Esophagus squamous epithelium (tissue), 5 donors: ENCODE measurements at places on chromosomes 3 and 15.
A peak's percentile ranks its signal among the peaks of the same experiment; 100 is the strongest.

GRCh38 chr15:95923792-95924191, 406.7 kb upstream of the NR2F2 start:
- DNase-seq = no peak

DNA sequence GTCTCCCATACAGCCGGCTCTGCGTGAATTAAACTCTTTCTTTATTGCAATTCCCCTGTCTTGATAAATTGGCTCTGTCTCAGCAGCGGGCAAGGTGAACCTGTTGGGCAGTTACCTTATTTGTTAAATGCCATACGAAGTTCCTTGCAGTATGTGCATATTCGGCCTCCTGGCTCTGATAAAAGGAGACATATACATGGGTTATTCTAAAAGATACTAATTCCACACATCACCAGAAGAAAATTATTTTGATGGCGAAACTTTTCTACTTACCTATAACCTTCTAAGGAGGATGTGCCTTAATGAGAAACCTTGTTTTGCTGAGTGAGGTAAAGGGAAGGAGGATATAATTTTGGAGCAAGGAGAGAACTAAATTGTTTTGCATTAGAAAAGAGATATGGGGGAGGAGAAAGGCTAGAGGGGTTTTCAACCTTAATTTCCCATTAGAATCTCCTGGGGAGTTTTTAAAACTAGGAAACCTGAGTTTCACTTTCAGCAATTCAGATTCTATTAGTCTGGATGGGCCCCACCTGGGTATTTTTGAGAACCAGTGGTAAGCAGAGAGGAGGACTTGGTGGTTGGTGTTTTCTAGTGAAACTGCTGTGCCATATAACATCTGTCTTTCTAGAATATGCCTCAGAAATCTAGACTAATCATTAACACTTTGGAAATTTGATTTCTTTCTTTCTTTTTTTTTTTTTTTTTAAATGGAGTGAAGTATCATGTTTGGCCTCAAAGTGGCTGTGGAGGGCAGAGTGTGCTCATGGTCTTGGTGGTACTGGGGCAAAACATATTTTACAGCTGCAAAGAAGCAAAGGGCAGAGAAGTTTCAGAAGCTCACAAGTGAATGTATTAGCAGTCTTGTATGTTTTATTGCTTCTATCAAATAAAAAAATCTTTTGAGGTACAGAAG, 23.0 kb downstream of the NANOGP8 start:
- DNase-seq = no peak

GRCh38 chr15:67120839-67121643, 55.6 kb downstream of the SMAD3 start:
- peak; percentile 44 for DNase-seq

GRCh38 chr15:51516291-51516690, 106.3 kb downstream of the DMXL2 start:
- DNase-seq = no peak

DNA sequence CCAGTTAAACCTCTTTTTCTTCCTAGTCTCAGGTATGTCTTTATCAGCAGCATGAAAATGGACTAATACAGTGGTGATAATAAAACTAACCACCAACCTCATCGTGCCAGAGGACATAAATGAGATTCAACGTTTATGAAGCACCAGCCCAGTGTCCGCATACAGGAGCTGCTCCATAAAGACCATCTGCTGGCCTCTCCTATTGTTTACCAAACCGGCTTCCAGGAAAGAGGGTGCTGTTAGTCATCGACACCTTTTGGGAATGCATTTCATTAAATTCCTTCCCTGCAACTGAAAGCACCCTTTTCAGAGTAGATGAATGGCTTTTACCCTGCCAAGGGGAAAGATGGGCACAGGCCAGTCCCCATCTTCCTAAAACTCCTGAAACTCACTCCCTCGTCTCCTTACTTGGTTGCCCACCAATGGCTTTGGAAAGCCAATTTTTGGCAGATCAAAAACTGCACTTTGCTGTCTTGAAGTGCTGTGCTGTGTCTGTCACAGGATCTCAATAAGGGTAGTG, 122.1 kb downstream of the AQP9 start:
- DNase-seq = no peak
